Fibroblast of the conjunctiva (primary cell): ENCODE measurements at places on chromosomes 4 and X.
A peak's percentile ranks its signal among the peaks of the same experiment; 100 is the strongest.

- no peak for DNase-seq
Measured at GRCh38 chrX:29691044-29691443, 524.3 kb upstream of the MAGEB2 start.

DNA sequence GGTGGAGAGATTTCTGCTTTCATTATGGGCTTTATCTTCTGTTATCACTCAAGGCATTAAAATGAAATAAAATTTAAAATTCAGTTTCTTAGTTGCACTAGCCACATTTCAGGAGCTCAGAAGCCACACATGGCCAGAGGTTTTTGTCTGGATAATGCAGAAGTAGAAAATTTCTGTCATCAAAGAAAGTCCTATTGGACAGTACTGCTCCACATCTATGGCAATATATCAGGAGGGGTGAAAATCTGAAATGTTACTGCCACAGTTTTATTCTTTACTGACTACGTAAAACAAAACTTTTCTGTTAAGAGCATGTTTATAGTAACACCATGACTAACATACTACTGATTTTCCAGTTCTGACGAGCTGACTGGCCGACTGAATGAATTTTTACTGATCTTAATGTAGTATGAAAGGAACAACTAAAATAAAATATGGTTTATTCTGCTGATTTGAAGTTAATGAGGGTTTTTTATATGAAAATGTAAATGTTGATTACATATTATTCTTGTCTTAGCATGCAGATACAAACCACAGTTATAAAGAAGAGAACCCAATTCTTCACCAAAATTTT lies 264.0 kb upstream of the HAND2 start:
- no peak for DNase-seq

DNA sequence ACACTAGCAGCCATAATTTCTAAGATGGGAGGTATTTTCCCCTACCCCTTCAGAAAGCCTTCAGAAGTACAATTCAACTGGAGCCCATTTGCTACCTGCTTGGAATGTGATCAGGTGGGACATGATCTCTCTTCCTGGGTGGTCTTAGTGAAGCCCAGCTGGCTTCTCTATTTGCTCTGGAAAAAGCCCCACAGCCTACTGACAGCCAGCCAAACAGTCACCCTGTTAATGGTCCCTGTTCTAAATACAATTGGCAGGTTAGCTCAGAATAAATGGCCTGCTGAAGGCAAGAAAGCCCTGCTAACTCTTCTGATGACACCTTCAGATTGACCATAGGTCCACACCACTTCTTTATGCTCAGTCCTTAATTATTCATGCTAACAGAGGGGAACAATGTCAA lies 39.9 kb downstream of the HS6ST2 start:
- DNase-seq = no peak

- no peak for DNase-seq
Measured at GRCh38 chrX:41789374-41789773, 65.4 kb downstream of the GPR82 start.

DNA sequence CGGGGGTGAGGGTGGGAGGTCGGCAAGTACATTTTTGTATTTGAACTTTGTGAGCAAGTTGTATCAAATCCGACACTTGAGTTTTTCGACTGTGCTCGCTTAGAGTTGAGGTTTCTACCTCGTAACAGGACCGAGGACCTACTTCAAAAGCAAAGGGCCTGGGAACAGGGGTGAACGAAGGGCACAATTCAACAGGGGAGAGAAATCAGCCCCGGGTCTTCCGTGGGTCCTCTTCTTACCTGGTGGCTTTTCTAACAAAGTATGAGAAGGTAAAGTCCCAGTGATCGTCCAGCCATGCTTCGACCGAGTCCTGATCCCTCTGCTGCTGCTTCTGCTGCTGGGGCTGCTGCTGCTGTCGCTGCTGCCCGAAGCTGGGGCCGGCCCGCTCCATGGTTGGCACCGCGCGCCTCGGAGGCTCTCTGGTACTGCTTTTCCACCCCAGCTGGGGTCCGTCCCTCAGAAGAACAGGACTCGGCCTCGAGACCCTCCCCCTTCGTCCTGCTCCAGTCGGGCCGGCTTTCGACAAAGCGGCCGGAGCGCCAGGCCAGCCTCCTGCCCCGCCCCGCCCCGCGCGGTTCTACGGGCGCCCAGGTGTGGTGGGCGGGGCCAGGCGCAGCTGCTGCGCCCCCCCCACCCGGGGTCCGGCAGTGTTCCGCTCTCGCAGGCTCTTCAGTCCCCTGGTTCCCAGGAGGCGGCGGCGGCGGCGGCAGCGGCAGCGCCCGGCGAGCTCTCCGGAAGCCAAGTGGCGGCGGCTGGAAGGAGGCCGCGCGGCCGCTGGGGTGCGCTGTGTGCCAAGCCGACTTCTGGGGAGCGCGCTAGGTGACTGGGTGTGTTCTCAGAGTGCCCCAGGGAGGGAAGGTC lies at the start of gene PDE5A:
Gene PDE5A, minus strand, starts transcription at position 524 of the 861 bp plus-strand sequence. Its CDS starts 133 bp downstream, at position 391.
- peak; percentile 51 for DNase-seq

GRCh38 chr4:5361968-5362367 lies 310.7 kb downstream of the STK32B start:
- no peak for DNase-seq

DNA sequence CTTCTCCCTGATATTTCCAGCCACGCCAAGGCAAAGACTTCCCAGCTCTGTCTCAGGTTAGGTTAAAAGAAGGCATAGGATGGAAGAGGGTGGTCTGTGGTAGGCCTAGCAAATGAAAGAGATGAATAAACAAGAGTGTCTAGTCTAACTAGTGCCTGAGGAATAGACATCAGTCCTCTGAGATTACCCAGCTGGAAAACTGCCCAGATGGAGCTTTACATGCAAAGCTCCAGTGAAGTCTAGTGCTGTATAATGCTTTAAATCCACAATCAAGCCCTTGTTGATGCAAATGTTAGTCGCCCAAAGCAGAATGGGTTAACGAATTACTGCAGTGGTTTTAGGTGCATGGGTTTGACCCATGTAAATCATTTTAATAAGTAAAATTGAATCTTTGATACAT lies 24.8 kb upstream of the GUCY1B1 start:
- no peak for DNase-seq

DNA sequence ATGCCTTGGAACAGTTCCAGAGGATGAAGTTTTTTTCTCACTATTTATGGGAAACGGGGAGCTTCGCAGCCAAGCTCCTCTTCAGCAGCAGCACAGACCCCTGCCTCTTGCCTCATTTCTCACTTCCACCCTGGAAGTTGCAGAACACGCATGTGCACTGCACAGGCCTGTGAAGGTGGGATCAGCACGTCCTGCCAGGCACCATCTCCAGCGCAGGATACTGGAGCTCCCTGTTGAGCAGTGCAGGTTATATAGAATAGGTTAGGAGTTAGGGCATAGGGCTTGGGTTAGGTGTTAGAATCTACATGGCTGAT lies 110.1 kb upstream of the CENPE start:
- no peak for DNase-seq

GRCh38 chrX:114344756-114345349 lies 239.0 kb upstream of the HTR2C start:
- DNase-seq = peak; percentile 53

DNA sequence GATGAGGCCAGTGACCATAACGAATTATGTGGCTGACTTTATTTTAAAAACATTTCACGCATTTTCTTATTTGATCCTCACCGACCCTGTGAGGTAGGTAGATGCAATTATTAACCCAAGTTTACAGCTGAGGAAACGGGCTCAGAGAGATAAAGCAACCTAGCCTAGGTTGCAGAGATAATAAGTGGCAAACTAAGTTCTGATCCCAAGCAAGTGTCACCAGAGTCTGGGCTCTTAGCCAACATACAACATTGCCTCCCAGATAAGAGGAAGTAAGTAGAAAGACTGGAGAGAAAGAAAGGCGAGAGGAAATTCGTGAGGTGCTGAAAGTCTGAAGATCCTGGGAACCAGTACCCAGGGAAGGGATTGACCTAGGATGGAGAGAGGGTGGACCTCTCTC lies 77.4 kb upstream of the GPR50 start:
- DNase-seq = no peak

GRCh38 chr4:61995717-61996340 lies 795.7 kb downstream of the ADGRL3 start:
- no peak for DNase-seq

- no peak for DNase-seq
Measured at GRCh38 chr4:10534820-10535219, 77.6 kb upstream of the ZNF518B start.

DNA sequence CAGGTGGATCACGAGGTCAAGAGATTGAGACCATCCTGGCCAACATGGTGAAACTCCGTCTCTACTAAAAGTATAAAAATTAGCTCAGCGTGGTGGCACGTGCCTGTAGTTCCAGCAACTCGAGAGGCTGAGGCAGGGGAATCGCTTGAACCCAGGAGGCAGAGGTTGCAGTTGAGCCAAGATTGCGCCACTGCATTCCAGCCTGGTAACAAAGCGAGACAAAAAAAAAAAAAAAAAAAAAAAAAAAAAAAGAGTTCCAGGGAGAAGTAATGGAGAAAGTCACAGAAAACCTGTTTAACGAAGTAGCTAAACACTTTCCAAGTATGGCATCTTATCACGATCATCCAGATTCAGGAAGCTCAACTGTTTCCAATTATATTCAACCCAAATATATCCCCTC lies 10.9 kb downstream of the KLHL4 start:
- DNase-seq = no peak

DNA sequence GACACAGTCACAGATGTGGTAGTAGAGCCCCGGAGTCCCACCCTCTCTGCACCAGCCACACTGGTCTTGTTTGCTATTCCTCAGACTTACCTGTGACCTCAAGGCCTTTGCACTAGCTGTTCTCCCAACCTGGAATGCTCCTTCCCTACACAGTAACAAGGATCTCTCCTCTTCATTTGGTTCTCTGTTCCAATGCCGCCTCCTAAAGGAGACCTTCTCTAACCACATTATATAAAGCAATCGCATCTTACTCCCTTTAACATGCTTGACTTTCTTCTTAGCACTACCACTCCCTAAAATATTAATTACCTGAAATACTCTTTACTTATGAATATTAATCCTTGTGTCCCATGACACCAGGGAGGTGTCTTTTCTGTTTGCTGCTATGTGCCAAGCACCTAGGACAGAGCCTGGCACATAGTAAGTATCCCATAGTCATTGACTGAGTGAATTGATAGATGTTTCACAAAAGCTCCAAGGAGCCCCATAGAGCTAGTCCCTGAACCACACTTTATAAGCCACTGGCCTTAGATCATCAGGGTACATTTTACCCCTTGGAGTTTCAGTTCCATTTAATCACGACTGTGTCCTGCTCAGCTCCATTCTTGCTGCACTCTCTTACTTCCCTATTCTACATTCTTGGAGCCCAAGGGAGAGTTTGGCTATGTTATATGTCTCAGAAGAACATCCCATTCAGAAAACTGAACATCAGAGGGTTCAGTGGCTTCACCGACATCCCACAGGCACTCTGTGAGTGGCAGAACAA lies 312.7 kb downstream of the RAB28 start:
- no peak for DNase-seq

GRCh38 chrX:95145848-95146490 lies 1472.0 kb downstream of the FAM133A start:
- DNase-seq = no peak

DNA sequence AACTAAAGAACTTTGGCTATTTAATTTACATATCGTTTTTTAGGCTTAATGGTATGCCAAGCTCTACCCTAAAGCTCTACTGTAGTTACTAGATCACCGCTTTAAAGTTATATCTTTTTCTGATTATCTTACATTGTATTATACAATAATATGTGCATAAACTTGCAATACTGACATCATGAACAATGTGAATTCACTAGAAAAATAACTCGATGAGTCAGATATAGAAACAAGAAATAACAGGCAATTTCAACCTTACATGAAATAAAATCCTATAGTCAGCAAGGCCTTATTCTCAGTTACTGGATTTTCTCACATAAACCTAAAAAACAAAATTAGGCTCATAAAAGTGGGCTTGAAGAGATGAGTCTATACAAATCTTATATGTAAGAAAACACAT lies 32.5 kb downstream of the PDGFC start:
- no peak for DNase-seq

GRCh38 chr4:156252358-156252921 lies 298.8 kb upstream of the CTSO start:
- no peak for DNase-seq

DNA sequence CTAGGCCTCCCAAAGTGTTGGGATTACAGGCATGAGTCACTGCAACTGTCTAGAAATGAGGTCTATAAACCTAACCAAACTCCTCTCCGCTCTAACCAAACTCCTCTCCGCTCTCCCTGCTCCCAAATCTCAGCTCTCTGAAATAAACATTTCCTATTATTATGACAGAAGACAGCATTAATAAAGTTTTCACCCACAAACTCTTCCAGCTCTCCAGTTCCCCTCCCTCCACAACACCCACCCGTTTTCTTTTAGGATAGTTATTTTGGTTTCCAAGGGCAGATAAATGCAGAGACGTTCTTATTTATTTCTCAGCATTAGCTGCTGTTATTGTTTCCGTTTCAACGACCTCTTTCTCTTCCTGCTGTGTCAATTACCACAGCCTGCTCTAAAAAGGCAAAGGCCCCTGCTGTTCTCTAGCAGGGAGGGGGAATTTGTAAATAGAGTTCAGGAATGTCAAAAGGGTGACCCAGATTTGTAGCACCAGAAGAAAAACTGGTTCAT lies 13.3 kb upstream of the SCD5 start:
- no peak for DNase-seq

DNA sequence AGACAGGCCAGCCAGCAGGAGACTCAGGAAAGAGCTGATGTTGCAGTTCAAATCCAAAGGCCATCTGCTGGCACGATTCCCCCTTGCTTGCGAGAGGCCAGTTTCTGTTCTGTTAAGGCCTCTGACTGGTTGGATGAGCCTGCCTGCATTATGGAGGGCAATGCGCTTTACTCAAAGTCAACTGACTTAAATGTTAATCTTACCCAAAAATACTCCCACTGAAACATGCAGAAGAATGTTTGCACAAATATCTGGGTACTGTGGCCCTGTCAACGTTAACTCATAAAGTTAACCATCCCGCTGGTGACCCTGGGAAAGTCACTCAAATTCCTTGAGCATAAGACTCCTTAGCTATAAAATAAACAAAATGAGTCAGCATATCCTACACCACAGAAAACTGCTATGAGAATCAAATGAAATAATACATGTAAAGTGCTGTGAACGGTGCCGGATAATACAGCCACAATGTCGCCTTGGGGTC lies 326.4 kb downstream of the EVC2 start:
- no peak for DNase-seq

DNA sequence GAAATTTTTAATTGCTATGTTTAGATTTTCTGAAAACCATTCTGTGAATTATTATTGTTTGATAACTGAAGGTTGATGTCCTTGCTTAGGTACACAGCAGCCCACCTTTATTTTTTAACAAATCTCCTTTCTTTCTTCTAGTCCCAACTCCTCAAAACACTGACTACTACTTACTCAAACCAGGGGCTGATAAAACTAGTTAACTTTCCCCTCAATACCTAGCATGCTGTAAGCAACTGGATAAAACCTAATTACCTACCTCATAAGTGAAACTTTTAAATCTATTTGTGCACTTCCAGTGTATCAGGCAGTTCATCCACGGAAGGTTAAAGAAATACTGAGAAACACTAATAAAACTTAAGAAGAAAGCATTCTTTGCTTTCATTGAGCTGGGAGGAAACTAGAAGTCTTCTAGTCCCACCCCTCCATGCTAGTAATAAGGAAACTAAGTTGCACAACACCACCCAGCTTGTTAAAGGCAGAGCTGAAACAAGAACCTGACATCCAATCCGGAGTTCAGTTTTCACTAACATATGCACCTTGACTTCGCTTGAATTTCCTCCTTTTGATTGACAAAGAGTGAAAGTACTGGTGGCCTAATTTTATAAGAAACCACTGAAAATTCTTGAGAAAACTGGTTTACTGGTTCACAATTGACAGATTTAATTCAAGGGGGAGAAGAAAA lies 180.2 kb upstream of the TET2 start:
- no peak for DNase-seq
